A549 (cell line): ENCODE measurements at places on chromosomes 1 and 21. TPM values are rescaled to one million over a fixed set of nuclear protein-coding genes. Genes with fewer than 3 reads are reported as not detected.

- DNase-seq = no peak
Measured at GRCh38 chr1:186843226-186843625, 14.5 kb downstream of the PLA2G4A start.

ECM1 gene
- 0.77 to 1.0 TPM (median 1.0 TPM) in 3 replicates for polyA plus RNA-seq

DNA sequence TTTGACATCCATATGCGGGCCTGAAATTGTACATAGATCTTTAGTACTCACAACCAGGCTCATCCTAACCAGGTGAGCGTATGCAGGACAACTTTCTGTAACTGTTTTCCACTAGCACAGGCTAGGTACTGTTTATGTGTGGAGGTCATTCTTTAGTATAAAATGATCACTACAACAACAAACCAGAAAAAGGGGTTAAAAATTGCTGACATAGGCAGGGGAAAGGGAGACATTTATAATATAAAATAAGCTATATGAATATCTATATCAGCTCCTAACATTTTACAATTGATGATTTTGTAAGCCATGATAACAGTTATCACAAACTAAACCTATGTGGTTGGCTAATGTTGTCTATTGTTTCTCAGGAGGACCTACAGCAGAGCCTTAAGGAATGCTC, 37.6 kb downstream of the RGS5 start:
- no peak for DNase-seq

DNA sequence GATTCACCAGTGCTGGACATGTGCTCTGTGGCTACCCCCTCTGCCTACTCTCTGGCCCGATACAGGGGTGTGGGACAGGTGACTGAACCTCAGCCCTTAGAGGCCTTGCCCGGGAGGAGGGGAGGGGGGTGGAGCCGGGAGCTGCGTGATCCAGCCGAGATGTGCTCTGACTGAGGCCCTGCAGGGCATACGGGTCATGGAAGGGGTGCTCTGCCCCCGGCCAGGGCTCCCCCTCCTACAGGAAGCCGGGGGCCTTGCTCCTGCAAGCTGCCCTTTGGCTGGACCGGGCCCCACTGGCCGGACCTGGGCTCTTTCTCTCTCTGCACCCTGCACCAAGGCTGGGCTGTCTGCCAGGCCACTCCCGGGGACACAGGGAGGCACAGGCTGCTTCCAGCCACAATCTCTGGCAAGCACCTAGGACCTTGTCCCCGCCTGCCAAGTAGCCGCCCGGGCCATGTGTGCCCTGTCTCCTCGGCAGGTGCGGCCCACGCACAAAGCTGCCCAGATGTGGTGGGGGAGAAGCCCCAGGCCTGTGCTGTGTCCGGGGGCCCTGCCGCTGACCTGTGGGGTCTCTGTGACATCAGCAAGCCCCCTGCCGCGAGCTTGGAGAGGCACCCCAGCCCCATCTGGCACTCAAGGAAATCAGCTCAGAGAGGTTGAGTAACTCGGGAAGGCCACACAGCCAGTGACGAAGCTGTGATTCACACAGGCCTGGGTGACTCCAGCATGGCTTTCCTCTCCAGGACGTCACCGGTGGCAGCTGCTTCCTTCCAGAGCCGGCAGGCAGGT, 1.5 kb downstream of the SCNN1D start:
- DNase-seq = peak; percentile 59

DNA sequence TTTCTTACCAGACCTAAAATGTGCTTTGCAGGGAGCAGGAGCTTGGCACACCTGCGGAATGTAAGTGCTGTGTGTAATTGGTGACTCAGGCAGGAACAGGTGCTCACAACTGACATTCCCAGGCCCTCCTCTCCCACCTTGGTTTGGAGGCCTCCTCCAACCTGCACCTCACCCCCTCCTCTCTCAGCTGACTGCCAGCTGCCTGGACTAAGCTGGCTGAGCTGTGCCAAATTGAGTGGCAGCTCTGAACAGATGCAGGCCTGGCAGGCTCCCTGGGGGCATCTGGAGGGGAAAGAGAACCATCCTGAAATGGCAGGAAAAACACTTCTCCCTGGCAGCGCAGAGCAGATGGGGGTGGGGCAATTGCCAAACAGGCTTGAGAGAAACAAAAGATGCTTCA, 91.7 kb upstream of the PGBD5 start:
- no peak for DNase-seq

- peak; percentile 58 for DNase-seq
Measured at GRCh38 chr21:45923146-45923545, 58.4 kb upstream of the COL6A1 start.

DNA sequence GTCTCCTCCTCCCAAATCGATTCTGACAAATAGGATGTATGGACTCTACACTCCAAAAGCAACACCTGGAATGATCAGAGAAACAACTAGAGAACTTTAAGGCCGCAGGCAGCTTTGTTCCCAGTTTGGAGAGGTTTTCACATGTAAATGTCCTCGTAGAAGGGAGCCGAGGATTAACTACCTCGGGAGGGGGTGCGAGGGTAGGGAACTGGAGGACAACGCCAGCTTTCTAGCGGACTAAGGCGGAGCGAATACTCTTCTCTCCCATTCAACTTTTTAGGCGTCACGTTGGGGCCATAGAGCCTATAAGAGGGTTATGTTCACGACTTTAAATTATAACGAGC, 1.2 kb downstream of the SCAF4 start:
- DNase-seq = no peak

GRCh38 chr1:2277741-2278488, 49.8 kb downstream of the SKI start:
- no peak for DNase-seq

SYNJ1 gene
- polyA plus RNA-seq = 2.2 to 2.4 TPM (median 2.3 TPM) in 3 replicates

FAM43B gene
- 4.1 to 7.1 TPM (median 6.9 TPM) in 3 replicates for polyA plus RNA-seq

DNA sequence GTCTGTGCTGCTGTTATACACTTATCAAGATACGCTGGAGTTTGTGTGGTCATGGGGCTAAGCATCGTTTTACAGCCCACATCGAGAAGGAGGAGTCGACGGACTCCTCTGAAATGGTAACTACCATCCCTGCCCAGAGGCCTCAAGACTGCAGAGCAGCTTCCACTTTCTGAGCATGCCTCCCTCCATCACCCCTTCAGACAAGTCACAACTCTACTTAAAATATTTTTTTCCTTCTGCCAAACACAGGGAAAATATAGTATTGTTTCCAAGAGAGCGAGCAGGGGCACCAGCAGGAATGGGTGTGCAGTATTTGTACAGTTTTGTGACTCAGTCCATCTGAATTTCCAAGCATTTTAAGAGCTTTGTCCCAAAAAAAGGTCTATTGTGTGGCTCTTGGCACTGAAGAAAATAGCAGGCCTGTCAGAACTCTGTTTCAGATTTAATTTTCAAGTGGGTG, 14.1 kb downstream of the EVA1C start:
- no peak for DNase-seq

DNA sequence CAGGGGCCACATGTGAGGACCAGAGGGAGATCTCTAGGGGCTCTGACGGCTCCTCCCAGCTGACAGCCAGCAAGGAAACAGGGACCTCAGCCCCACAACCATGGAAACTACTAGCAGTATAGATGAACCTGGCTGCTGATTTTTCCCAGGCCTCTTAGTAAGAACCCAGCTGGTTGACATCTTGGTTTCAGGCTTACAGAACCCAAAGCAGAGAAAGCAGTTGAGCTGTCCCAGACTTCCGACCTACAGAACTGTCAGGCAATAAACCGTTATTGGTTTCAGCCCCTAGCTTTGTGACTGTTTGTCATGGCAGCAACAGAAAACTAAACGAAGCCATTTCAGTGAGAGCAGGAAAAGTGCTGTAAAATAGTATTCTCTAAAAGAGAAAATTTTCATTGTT, 36.4 kb downstream of the ETS2 start:
- DNase-seq = no peak

GRCh38 chr1:183673605-183674323, 20.6 kb upstream of the APOBEC4 start:
- no peak for DNase-seq

GRCh38 chr1:156121457-156121856, 6.9 kb downstream of the LMNA start:
- DNase-seq = no peak

DNA sequence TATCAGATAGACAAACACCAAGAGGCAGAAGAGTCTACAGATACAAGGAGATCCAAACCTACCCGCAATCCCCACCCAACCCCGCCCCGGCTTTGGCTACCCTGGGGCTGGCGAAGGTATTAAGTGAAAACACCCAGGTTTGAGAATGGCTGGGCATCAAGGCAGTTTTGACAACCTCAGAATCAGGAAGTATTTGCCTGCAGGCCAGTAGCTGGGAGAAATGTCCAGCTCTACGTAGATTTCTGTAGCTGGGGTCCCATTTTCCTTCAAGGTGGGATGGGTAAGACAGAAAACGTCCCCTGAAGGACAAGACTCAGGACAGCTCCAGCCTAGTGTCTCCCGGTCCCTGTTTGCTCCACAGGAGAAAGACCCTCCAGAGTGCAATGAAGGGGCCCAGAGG, 101.8 kb upstream of the ERG start:
- DNase-seq = no peak

CA14 gene
- polyA plus RNA-seq = not detected in 3 replicates

- DNase-seq = no peak
Measured at GRCh38 chr1:28439320-28439719, 66.5 kb upstream of the RCC1 start.

- no peak for DNase-seq
Measured at GRCh38 chr1:156100205-156100995, 14.1 kb upstream of the LMNA start.

DNA sequence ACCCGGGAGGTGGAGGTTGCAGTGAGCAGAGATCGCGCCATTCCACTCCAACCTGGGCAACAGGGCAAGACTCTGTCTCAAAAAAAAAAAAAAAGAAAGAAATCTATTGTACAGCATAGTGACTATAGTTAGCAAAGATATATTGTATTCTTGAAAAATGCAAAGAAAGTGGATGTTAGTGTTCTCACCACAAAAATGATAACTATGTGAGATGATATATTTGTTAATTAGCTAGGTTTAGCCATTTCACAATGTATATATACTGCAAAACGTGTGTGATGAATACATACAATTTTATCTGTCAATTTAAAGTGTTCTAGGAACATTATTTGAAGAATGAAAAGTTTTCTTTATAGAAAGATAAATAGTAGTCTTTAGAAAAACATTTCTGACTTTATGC, 179.9 kb downstream of the AK5 start:
- DNase-seq = no peak
